ENCODE measurements at places on chromosomes 7 and 10.

- DNase-seq: no peak
Observed at GRCh38 chr7:94391726-94392392, 2.8 kb upstream of the COL1A2 start.

DNA sequence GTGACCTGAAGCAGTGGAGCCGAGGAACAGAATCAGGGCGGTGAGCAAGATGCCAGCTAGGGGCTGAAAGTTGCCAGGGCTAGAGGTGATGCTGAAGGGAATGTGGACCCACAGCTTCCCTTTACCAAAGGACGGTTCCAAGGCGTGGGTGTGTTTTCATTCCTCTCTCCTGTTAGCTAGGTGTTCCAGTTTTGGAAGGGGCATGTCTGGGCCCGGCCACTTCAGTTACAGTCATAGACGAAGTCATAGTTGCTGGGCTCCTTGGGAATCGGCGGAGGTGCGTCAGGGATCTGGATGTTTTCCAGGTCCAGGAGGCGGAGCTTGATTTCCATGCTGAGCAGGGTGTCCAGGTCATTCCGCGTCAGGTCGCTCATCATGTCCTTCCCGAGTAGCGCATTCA lies 131.0 kb upstream of the AOAH start:
- DNase-seq: no peak

- no peak for DNase-seq
Observed at GRCh38 chr10:103676058-103676785, 179.2 kb downstream of the SH3PXD2A start.

DNA sequence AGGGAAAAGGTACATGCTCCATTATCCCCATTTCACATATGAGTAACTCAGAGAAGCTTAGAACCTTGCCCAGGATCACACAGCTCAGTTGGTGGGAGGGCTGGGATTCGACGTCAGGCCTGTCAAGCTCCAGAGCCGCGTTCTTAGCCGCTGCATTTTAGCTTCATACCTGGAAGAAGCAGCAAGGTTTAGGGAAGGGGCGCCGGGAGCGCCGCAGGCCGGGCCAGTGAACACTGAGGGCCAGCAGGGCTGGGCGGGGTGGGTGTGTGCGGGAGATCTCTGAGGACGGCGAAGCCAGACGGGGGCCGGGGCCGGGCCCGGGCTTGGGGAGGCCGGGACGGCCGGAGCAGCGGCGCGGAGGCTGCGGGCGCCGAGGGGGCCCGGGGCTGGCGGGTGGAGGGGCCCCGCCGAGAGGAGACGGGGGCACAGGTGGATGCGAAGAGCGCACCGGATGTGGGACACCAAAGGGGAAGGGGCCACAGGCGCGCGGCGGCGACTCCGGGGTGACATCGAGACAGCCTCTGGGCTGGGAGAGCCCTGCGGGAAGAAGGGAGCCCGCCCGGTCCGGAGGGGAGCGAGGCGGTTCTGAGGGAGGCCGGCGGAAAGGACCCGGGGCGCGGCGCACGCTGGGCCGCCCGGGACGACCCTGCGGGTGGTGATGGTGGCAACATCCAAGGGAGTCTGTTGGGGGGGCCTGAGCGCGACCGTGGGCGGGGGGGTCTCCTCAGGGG lies 498 bp downstream of the NDST2 start:
- peak; percentile 73 for DNase-seq

DNA sequence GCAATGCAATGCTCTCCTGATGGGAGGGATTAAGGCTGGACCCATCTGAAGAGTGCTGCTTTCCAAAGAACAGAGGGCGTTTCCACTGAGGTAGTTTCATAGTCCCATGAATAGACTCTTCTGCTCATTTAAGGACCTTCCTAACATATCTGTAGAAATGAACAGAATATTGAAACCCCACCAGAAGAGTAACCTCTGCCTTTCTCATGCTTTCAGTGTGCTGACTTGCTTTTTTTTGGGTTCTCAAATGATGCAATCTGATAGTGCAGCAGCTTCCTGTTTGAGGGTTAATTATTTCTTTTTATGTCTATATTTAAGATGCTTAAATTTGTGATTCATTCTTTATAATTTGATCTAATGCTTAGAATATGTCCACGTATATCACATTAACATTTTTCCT lies 82.2 kb downstream of the GATA3 start:
- peak; percentile 34 for DNase-seq

DNA sequence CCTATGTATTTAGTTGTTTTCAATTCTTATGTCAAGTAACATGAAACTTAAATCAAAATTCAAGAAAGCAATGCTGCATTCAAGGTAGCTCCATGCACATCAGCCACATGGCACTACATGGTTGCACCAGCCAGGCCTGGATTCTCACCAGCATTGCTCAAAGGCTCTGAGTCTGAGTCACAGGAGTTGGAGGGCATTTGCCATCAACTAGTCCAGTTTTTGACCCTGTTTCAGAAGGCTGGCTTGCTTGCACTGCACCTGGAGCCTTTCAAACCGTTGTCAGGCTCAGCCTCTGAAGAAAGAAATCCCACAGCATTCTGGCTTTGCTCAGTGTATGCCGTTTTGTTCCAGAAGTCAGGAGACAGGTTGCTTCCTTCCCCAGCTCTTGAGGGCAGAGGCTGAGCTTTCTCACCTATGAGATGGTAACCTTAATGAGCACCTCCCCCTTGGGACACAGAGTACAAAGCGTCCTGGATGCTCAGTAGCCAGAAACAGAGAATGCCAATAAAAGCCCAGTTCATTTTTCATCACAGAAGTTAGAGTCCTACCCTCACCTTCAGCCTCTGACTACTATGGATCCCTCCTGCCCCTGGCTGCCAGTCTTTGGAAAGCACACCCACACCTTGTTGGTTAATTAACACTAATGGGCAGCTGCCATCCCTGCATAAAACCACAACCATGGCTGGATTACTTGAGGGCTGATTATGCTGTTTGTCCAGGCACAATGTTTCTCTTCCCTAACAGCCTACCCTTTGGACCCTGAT lies 288.4 kb upstream of the LRRTM3 start:
- DNase-seq: no peak

DNA sequence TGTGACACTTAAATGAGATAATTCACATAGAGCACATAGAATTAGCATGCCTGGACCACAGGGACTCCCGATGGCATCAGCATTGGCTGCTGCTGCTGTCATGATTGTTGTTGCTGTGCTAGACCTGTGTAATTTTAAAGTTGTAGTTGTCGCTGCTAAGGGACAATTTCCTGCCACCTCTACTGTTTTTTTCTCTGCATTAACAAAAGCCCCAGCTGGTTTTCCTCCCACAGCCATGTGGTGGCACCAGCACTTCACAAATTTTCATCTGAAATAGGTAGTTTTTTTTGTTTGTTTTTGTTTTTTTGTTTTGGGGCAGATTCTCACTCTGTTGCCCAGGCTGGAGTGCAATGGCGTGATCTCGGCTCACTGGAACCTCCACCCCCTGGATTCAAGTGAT lies 25.4 kb upstream of the PRXL2A start:
- peak; percentile 65 for DNase-seq

- DNase-seq: no peak
Observed at GRCh38 chr7:157112706-157113105, 26.0 kb upstream of the UBE3C start.

DNA sequence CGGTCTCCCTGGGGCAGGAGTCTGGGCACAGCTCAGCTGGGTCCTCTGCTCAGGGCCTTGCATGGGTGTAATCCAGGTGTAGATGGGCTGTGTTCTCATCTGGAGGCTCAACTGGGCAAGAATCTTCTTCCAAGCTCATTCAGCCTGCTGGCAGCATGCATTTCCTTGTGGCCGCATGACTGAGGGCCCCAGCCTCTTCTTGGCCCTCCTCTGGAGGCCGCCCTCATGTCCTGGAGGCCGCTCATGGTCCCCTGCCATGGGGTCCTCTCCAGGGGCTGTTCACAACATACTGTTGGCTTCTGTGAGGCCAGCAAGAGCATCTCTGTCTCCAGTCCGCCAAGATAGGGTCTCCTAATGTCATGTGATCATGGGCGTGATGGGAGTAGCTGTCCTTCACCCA lies 437.5 kb upstream of the FOXK1 start:
- no peak for DNase-seq

- no peak for DNase-seq
Observed at GRCh38 chr10:20274571-20274970, 458.3 kb downstream of the PLXDC2 start.

DNA sequence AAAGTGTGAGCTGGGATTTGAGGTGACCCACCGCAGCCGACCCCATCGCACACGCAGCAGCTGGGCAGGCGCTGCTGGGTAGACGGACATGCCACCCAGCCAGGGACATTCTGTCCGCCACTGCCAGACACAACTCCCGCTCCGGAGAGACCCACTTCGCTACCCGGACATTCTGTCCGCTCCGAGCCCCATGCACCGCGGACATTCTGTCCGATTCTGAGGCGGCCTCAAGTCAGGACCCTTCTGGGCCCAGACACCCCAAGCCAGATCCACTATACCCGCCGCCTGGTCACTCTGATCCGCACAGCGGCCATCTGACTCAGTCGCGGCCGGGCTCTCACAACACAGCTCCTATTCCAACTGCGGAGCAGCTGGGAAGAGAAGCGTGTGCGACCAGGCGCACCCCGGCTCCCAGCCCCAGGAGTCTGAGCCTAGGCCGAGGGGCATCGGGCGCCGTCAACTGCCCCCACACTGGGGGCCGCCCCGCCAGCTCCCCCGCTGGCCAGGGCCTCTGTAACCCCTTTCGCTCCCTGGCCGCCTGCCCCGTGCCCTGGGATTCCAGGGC lies 763 bp downstream of the PITX3 start:
- no peak for DNase-seq

- no peak for DNase-seq
Observed at GRCh38 chr7:31059551-31059950, 7.4 kb downstream of the ADCYAP1R1 start.

- no peak for DNase-seq
Observed at GRCh38 chr10:110458266-110458920, 39.3 kb upstream of the DUSP5 start.

DNA sequence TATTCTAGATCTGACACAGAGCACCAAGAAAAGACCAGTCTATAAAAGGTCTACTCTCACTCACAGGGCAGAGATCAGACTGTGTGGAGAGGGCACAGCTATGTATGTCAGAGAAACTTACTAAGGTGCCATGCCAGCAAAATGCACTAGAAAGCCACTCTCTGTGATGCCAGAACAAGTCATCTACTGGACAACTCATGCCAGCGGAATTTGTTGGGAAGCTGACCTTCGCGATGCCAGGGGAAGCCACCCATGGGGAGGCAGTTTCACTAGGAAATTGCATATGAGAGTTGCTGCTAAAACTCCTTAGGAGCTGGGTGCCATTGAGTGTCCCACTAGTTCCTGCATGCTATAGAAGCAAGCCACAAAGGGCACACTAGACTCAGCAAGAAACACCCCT lies 58.5 kb downstream of the MICU1 start:
- no peak for DNase-seq

DNA sequence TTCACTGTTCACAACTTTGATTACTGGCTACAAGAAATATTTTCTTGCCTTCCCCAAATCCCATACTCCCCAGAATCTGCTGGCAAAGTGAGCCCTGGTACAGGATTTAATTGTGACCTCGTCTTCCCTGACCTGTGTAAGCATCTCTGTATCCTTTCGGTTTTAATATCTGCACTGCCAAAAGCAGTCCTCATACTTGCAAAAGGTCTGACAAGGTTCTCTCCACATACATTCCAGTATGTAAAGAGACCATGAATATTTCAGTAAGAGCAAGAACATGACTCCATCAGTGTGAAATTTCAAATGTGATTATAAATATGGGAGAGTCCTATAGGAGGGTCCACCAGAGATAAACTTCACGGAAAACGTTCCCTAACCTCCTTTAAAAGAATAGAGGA lies 134.0 kb upstream of the TCF7L2 start:
- DNase-seq: no peak

GRCh38 chr10:75717126-75717916 lies 285.9 kb downstream of the LRMDA start:
- no peak for DNase-seq

GRCh38 chr10:89478739-89479654 lies 56.4 kb downstream of the SLC16A12 start:
- no peak for DNase-seq

GRCh38 chr7:7002418-7003062 lies 176.5 kb upstream of the CCZ1B start:
- no peak for DNase-seq

- DNase-seq: no peak
Observed at GRCh38 chr10:48804740-48805182, 120.1 kb downstream of the WDFY4 start.

- no peak for DNase-seq
Observed at GRCh38 chr10:8079126-8079525, 24.6 kb downstream of the GATA3 start.

DNA sequence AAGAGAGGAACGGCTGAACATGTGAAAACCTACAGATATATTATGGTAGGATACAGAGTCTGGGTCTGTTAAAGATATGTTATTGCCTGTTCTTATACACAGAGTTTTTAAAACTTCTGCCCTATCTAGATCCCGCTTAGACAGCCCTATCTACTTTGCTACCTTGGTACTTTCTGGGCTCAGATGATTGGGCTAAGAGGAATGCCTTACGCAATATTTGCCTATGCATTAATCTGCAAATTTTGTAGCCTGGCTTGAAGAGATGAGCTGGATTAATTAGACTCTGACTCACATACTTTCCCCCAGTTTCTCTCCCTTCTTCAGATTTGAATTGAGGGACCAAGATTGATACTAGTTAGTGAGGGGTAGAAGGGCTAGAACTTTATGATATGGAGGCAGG lies 33.6 kb upstream of the A1CF start:
- DNase-seq: no peak

DNA sequence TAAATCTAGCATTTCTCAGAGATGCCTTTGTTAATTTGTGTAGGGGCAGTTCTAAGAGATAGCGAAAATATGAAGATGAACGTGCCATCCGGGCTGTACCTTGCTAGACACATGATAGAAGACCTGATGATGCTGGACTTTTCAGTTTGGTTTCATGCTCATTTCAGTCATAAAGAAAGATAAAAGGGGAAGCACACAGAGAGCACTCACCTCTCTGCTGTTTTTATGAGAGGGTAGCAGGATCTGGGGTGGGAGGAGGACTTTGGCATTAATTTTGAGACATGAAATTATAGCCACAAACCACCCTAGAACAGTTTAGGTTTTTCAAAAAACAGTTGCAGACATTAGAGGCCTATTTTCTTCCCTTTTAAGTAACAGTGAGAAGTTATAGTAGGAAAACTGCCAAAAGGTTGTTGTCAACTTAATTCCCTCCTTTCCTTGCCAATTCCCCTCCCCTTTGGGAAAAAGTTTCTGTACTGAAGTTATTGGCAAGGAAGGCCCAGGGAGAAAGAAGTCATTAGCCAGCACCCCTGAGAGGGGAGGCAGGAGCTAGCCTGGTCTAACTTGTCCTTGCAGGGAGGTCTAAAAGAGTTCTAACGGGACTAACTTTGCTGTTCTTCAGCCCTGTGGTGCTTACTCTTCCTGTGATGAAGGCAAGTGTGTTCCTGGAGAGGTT lies 2.6 kb downstream of the ST7 start:
- no peak for DNase-seq

GRCh38 chr7:76392531-76393115 lies 16.9 kb downstream of the SSC4D start:
- no peak for DNase-seq

GRCh38 chr7:47382200-47382599 lies 199.7 kb downstream of the TNS3 start:
- DNase-seq: no peak

DNA sequence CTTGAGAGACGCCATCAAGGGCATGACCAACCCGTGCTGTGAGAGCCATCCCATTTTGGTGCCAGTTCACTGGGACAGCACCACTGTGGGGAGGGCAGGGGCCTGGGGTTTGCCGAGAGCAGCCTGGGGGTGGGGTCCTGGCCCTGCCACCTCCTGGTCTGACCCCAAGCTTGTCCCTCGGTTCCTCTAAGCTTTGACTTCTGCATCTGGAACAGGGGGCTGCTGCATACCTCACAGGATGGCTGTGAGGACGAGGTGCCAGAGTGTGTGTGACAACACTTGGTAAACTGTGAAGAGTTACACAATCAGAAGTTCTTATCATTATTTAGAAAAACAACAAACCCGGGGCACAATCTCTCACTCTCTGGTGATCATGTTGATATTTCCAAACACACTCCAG lies 89.9 kb downstream of the CRTAC1 start:
- no peak for DNase-seq
